ENCODE measurements at places on chromosomes 13 and 19.
A peak's percentile ranks its signal among the peaks of the same experiment; 100 is the strongest.

GRCh38 chr19:13899912-13900584 is 5.9 kb downstream of the BRME1 start:
- no peak for DNase-seq

- DNase-seq: no peak
Measured at GRCh38 chr19:29293736-29294342, 80.9 kb upstream of the UQCRFS1 start.

DNA sequence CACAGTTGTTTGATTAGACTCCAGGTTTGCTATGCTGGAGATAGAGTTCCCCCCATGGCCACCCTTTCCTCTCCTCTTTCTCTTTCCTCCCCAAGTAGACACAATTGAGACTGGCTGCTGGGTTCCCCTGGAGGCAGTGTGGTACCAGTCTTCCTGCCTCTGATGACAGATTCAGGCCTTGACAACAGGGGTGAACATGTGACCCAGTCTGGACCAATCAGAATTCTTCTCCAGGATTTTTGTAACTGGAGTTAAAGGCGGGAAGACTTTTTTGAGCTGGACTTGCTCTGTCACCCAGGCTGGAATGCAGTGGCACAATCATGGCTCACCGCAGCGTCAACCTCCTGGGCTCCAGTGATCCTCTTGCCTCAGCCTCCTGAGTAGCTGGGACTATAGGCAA is 48.7 kb downstream of the CCNE1 start:
- no peak for DNase-seq

DNA sequence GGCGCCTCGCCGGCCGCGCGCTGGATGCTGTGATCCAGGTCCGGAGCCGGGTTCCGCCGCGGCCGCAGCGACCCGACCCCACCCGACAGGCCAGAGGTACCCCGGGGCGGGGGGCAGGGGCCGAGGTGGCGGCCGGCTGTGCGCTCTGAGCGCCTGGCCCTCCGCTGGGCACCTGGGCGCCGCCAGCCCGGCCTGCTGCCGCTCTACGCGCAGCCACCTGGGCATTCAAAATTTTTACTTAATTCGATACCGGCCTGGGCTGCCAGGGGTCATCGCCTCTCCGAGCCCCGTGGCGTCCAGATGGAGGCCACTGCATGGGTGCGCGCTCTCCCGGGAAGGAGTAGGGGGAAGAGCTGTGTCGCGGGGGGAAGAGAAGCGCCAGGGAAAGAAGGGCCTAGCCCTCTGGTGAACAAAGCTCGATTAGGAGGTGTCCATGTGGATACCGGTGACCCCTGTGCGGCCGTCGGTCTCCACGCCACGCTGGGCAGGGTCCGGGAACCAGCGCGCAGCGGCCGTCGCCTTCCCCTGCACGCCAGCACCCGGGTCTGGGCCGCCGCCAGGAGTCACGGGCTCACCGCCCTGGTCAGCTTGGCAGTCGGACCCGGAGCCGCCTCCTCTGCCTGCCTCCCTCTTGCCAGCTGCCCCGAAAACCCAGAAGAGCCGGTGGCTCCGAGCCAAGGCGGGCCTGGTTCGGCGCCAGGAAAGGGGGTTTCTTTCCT is 666 bp downstream of the BIVM start:
- DNase-seq: no peak

- DNase-seq: no peak
Measured at GRCh38 chr13:49731766-49732165, 40.5 kb upstream of the EBPL start.

- no peak for DNase-seq
Measured at GRCh38 chr13:50133358-50133953, 118.2 kb downstream of the KCNRG start.

DNA sequence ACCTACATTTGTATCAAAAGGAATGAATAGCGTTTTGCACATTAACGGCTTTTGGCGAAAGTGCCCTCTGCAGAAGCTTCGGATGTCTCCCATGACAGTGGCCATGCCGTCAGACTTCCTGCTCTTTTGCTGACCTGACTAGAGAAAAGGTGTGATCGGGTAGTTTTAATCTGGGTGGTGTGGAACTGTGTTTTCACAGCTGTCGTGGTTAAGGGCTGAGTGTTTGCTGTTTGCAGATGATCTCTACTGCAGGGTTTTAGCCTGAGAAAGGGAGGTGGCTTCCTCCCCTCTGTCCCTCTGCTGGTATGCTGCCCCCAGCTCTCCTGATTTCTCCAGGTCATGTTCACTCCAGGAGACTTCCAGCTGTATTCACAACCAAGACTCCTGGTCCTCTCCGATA is 22.4 kb downstream of the ZNF71 start:
- no peak for DNase-seq

DNA sequence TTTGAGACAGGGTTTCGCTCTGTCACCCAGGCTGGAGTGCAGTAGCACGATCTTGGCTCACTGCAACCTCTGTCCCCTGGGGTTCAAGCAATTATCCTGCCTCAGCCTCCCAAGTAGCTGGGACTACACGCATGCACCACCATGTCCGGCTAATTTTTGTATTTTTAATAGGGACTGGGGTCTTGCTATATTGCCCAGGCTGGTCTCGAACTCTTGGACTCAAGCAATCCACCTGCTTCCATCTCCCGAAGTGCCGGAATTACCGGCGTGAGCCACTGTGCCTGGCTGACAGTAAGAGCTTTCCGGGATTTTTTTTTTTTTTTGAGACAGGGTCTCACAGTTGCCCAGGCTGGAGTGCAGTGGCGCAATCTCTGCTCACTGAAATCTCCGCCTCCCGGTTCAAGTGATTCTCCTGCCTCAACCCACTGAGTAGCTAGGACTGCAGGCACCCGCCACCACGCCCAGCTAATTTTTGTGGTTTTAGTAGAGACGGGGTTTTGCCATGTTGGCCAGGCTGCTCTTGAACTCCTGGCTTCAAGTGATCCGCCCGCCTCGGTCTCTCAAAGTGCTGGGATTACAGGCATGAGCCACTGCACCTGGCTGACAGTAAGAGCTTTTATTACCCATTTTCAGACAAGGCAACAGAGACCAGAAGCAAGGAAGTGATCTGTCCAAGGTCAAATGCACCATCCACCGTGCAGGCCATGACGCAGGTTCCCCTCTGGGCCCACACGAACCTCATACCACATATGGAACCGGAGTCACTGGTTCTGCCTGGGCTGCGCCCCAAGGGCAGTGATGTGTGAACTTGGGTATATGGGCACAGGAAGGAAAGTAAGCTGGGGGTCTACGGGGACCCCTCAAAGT is 21.0 kb downstream of the RFX1 start:
- peak; percentile 38 for DNase-seq

DNA sequence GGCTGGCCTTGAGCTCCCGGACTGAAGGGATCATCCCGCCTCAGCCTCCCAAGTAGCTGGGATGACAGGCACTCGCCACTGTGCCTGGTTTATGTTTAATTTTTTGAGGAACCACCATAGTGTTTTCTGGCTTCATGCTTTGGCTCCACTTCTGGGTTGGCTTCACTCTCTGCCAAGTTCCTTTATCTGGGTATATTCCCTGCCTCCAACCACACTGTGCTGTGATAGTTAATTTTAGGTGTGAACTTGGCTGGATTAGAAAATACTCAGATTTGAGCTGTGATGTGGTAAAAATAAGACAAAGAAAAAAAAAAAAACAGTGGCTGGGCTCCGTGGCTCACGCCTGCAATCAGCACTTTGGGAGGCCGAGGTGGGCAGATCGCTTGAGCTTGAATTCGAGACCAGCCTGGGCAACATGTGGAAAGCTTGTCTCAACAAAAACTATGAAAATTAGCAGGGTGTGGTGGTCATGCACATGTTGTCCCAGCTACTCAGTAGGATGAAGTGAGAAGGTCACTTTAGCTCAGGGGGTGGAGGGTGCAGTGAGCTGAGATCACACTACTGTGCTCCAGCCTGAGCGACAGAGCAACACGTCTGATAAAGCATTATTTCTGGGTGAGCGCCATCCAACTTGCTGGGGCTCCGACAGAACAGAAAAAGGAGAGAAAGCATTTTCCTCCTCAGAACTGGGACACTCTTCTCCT is 7.5 kb upstream of the ILF3 start:
- no peak for DNase-seq

DNA sequence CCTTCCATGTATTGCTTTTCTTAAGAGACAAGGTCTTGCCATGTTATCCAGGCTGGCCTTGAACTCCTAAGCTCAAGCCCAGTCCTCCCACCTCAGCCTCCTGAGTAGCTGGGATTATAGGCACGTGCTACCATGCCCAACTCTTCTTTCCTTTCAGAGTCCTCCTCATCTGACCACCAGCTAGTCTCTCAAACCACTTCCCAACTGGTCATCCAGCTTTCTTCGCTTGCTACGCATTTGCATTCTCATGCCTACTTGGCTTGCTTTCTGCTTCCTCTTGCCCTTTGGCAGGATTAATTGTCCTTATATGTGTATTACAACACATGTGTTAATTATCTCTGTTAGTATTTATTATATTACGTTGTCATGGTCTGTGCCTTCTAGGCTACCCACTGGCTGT is 6.3 kb downstream of the GPR18 start:
- DNase-seq: no peak

GRCh38 chr19:1945899-1946298 is 4.9 kb downstream of the CSNK1G2 start:
- DNase-seq: peak; percentile 32

DNA sequence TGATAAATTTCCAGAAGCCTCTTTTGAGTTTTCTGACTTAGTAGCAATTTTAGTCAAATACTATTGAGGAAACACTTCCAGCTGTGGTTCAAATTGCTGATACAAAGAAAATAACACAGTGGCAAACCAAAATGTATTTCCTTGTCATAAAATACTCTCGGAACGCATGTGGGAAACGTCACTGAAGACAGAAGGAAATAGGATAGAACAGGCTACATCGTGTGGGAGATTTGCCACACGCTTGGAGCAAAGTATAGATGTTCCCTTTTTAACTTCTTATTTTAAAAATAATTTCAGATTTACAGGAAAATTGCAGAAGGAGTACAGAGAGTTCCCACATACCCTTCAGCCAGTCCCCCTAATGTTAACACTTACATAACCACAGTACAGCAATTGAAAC is 88.8 kb downstream of the ING1 start:
- no peak for DNase-seq

- DNase-seq: no peak
Measured at GRCh38 chr13:23434491-23434890, 989 bp upstream of the SACS start.

DNA sequence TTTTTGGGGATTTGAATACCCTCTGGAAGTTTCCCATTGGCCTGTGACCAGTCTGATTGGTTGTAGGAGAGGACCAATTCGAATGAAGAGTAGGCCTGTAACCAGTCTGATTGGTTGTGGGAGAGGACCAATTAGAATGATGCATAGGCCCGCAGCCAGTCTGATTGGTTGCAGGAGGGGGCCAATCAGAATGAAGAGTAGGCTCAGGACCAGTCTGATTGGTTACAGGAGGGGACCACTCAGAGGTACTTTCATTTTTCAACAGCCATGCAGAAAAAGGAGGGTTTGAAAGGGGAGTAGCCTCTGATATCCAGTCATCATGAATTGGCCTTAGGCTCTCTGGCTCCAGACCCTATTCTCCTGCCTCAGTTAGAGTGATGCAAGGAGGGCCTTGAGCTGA is 30.4 kb upstream of the SLC1A5 start:
- DNase-seq: no peak

GRCh38 chr19:40217027-40217810 is 965 bp downstream of the TTC9B start:
- no peak for DNase-seq

DNA sequence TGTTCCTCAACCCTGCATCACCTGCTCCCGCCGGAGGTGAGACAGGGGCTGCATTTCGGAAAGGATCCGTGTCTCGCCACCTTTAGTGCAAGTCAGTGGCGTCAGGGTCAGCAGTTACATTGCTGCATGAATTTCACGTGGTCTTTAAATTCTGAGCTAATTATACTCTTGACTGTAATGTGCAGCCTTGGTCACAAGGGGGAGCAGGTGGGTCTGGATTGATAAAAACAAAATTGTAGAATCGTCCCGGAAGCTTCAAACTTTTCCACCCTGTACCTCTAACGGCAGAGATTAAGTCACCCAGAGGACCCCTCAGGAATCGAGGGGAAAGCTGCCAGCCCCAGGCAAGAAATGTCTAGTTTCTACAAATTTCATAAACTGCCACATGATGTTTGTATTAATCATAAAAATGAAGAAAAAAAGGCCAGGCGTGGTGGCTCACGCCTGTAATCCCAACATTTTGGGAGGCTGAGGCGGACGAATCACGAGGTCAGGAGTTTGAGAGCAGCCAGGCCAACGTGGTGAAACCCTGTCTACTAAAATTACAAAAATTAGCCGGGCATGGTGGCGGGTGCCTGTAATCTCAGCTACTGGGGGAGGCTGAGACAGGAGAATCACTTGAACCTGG is 20.2 kb downstream of the BBC3 start:
- peak; percentile 84 for DNase-seq

- no peak for DNase-seq
Measured at GRCh38 chr13:105952233-105952972, 583.1 kb downstream of the EFNB2 start.

GRCh38 chr13:50401049-50401505 is 385.8 kb downstream of the KCNRG start:
- no peak for DNase-seq

DNA sequence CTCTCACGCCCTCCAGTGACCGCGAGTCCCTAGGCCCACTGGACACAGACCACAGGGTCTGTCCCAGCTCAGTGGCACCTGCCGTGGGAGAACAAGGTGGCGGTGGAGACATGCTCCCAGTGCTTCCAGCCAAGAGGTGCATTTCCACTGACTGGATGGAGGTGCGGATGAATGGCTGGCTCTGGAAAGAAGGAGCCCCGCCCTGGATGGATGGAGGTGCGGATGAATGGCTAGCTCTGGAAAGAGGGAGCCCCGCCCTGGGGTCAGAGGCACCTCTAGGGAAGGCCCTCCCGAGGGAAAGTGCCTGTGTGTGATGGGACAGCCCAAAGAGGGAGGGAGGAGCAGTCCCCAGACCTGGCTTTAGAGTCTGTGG is 32.0 kb downstream of the NAXD start:
- no peak for DNase-seq

- DNase-seq: no peak
Measured at GRCh38 chr19:45352062-45352461, 11.5 kb downstream of the KLC3 start.

- no peak for DNase-seq
Measured at GRCh38 chr13:112256716-112257494, 119.2 kb upstream of the SPACA7 start.

DNA sequence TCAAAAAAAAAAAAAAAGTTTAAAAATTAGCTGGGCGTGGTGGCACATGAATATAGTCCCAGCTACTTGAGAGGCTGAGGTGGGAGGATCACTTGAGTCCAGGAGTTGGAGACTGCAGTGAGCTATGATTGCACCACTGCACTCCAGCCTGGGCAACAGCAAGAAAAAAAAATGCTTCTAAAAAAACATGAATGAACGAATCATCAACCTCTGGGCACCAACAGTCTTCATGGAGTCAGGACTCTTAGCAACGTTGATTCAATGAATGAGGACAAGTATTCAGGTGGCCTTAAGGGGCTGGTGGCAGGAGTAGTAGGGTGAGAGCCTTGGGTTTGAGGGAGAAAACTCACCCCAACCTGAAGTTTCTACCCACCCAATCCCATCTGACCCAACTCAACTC is 20.6 kb upstream of the OLFM2 start:
- no peak for DNase-seq

- no peak for DNase-seq
Measured at GRCh38 chr19:6662702-6663101, 7.3 kb downstream of the TNFSF14 start.

Data from CD4-positive, alpha-beta T cell treated with Interleukin-4 for 1 hour (primary cell).